SJCRH30 (cell line): ENCODE measurements at places on chromosomes 2 and 18. TPM values are rescaled to one million over a fixed set of nuclear protein-coding genes. Genes with fewer than 3 reads are reported as not detected.

GRCh38 chr2:16094811-16095210 lies 154.5 kb downstream of the MYCN start:
- no peaks in the 10 kb centered on the region for H3K27me3 ChIP-seq
- no peaks in the 10 kb centered on the region for H3K36me3 ChIP-seq
- no peak overlapping the region for H3K4me3 ChIP-seq
- 0 out of 2 replicates have a peak, but pooled peaks cover 5% of the 10 kb centered on the region for H3K4me1 ChIP-seq

DNA sequence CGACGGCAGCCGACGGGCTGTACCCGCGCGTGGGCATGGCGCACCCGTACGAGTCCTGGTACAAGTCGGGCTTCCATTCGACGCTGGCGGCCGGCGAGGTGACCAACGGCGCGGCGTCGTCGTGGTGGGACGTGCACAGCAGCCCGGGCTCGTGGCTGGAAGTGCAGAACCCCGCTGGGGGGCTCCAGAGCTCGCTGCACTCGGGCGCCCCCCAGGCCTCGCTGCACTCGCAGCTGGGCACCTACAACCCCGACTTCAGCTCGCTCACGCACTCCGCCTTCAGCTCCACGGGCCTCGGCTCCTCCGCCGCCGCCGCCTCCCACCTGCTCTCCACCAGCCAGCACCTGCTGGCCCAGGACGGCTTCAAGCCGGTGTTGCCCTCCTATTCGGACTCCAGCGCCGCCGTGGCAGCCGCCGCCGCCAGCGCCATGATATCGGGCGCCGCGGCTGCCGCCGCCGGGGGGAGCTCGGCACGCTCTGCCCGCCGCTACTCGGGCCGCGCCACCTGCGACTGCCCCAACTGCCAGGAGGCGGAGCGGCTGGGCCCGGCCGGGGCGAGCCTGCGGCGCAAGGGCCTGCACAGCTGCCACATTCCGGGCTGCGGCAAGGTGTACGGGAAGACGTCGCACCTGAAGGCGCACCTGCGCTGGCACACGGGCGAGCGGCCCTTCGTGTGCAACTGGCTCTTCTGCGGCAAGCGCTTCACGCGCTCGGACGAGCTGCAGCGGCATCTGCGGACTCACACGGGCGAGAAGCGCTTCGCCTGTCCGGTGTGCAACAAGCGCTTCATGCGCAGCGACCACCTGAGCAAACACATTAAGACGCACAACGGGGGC lies 2.0 kb downstream of the SP9 start:
- no peaks in the 10 kb centered on the region for H3K4me1 ChIP-seq
- H3K36me3 ChIP-seq, result peaks cover 2% of the 10 kb centered on the region; the same call in 1 of the 2 replicates
- no peak overlapping the region for H3K27ac ChIP-seq

CCNYL1 gene
- 6.5 and 7.1 TPM in 2 replicates for total RNA-seq

STPG4 gene
- total RNA-seq, result 0.14 and 0.33 TPM in 2 replicates

DNA sequence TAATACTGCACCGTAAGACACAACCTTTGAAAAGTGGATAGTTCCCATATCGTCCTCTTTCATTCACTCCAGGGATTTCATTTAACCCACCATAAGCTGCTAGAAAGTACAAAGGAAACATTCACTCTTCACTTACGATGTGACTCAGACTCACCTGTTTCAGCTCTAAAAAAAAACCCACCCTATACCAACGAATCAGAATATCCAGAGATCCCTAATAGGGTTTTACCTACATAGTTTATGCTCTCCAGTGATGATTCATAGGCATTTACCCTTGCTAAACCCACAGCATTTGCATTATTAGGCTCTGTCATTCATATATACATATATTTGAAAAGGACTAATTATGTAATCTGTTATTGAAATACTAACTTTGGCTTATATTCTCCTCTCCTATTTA lies 60.2 kb downstream of the PRPF40A start:
- DNase-seq, result no peak

GRCh38 chr18:75261430-75262223 lies 51.0 kb downstream of the TSHZ1 start:
- no peaks in the 10 kb centered on the region for H3K4me1 ChIP-seq
- no peaks in the 10 kb centered on the region for H3K36me3 ChIP-seq
- H3K4me3 ChIP-seq, result no peak overlapping the region
- H3K27ac ChIP-seq, result no peak overlapping the region
- no peaks in the 10 kb centered on the region for H3K27me3 ChIP-seq
